CD4-positive, alpha-beta T cell treated with Interleukin-15 for 4 hours (primary cell): ENCODE measurements at places on chromosomes 2 and 18.

GRCh38 chr2:239543702-239544101 lies 142.9 kb upstream of the HDAC4 start:
- no peak for DNase-seq

GRCh38 chr2:57698935-57699449 lies 347.6 kb upstream of the VRK2 start:
- DNase-seq = no peak

GRCh38 chr2:10650761-10651160 lies 39.0 kb downstream of the NOL10 start:
- DNase-seq = no peak

DNA sequence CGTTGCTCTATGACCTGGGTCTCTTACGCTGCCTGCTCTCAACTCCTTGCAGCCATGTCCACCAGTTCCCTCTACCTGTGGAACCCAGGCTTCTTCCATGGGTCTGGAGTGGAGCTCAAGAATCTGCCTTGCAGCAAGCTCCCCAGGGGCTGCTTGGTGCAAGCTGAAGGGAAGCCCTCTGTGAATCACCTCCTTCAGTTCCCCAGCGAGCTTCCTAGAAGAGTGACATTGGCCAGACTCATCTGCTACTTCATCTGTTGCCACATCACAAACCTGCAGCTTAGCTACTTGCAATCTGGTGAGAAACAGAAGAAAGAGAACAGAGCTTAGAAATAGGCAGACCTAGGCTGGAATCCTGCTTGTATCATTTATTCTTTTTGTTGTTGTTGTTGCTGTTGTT lies 9.8 kb upstream of the EFR3B start:
- DNase-seq = no peak

DNA sequence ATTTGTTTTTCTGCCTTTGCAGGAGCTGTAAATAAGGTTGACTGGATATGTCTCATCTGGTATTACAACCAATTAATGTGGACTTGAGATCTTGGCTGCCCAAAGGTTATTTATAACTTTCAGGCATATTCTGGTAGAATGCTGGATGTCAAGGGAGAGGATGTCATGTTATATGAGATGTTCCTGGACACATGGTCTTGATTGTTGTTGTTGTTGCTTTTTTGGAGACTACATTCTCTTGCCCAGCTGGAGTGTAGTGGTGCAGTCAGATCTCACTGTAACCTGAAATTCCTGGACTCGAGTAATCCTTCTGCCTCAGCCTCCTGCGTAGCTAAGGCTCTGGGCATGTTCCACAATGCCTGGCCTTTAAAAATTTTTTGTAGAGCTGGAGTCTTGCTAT lies 83.3 kb downstream of the LCLAT1 start:
- no peak for DNase-seq

DNA sequence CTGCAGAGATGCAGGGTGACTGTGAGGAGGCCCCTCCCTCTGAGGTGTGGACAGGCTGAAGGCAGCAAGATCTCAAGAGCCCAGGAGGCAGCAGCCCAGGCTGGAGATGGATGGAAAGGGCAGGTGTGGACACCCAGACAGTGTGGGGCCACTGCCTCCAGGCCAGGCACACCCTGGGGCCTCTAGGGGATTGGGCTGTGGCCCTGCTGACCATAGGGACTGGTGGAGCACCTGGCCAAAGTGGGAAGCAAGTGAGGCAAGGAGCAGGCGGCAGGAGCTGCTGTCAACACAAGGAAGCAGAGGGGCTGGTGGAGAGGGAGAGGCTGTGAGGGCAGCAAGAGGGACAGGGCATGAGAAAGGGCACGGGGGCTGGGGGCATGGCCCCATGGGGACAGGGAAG lies 10.8 kb downstream of the SNED1 start:
- DNase-seq = no peak

- DNase-seq = no peak
Measured at GRCh38 chr2:39712953-39713352, 47.2 kb downstream of the TMEM178A start.

DNA sequence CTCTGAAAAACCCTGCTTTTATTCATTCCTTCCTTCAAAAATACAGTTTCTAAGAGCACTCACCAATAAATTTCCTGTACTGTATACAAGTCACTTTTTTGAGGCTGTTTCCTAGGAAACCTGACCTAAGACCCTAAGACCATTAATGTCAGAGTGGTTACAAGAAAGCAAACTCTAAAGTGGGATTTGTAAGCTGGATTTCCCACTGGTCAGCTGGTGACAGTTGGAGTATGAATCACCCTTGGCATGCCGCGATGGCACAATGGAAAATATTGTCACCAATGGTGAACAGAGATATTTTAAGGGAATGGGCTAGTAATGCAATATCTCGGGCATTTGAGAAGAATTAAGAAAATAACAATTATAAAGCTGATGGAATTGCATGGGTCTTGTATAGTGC lies 101.9 kb downstream of the COL3A1 start:
- DNase-seq = no peak

DNA sequence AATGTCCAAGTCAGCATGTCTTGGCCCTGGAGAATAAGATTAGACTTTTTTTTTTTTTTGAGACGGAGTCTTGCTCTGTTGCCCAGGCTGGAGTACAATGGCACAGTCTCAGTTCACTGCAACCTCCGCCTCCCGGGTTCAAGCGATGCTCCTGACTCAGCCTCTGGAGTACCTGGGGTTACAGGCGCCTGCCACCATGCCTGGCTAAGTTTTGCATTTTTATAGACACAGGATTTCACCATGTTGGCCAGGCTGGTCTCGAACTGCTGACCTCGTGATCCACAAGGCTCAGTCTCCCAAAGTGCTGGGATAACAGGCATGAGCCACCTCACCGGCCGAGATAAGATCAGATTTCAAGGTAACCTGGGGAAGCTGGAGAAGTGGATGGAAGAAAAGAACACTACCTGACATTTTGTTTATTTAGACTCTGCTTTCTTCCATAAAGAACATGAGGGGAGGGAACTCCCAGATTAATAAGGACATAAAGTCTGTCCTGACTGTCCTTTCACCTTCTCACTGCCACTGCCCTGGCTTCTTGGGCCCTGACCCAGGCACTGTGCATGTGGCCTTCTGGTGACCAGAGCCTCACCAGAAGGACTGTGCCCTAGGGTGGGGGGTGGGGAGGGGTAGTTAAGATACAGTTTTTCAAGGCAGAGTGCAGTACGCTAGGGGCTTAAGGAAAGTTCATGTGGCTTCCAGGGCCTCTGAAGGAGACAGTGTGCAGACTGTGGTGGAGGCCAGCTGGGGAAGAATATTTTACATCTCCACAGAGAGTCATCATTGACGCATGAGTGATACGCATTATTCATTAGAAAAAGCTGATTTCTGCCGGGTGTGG lies 4.8 kb upstream of the IMPA2 start:
- DNase-seq = no peak

DNA sequence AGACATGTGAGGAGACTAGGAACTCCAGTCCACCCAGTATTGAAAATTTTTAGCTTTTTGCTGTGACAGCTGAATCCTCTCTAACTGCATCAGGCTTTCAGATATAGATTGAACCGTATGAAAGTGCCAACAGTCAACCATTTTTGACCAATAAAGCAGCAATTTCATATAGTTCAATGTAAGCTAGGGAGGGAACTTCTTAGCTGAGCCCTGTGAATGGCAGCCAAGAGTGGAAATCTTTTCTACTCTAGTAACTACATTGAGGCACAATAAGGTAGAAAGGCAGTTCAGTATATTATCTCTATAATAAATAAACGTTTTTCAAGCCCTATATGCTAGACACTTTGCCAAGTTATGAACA lies 96.3 kb upstream of the TANK start:
- no peak for DNase-seq

DNA sequence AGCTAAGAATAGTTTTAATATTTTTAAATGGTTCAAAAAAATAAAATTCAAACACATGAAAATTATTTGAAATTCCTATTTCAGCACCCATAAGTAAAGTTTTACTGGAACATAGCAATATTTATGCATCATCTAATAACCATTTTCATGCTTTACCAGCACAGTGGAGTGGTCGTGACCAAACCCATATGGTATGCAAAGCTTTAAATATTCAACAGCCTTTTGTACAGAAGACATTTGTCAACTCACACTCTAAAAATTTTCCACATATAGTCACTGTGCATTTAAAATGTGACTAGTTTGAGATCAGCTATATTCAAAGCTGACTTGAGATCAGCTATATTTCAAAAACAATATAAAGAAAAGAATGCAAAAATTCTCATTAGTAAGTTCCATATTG lies 46.2 kb downstream of the PUM2 start:
- DNase-seq = no peak

DNA sequence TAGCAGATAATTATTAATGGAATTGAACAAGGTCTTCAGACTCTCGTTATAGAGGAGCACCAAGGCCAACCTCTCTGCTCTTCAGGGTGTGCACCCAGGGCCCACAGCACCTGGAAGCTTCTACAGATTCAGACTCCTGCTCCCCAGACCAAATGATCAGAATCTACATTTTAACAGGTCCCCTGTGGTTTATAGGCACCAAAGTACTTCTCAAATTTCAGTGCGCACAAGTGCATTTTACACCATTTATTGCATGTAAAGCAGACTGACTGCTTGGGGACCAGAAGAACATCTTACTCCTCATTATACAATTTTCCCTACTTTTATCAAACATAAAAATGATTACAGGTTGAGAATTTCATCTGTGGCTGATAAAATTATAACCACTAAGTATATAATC lies 163.9 kb downstream of the COL4A4 start:
- no peak for DNase-seq

GRCh38 chr18:10059610-10060468 lies 146.0 kb downstream of the VAPA start:
- DNase-seq = no peak

- DNase-seq = no peak
Measured at GRCh38 chr18:59140302-59140885, 710 bp downstream of the SEC11C start.

DNA sequence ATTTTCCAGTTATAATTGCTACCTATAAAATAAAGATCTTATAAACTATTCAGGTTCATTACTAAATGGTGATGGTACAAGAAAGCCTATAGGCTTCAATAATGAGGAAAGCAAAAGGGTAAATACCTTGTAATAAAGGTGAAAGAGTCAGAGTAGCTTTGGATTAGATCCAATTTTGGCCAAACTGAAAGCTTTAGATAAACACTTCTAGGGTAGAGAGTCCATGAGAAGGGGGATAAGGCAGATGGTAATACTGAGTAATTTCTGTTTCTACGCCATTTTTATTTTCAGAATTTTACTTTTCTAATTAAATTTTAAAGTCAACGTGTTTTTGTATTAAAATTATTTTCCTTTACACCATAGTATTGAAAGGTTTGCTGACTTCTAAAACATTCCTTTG lies 9.4 kb downstream of the CASP8 start:
- no peak for DNase-seq

DNA sequence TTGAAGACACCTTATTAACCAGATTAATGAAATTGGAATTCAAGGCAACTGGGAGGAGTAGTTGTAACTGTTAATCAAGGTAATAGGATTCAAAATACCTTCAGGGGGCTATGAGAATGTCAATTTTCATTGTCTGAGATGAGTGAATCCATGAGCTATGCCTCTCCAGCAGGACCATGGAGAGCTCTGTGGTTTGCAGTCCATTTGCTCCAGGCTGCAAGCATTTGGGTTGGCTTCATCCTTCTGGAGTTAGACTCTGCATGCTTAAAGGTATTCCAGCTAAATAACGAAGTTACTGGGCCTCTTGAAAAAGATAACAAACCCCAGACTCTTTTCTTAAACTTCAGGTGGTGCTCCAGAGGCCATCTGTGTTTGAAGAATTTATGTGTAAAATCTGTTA lies 207.1 kb upstream of the SLC8A1 start:
- no peak for DNase-seq

DNA sequence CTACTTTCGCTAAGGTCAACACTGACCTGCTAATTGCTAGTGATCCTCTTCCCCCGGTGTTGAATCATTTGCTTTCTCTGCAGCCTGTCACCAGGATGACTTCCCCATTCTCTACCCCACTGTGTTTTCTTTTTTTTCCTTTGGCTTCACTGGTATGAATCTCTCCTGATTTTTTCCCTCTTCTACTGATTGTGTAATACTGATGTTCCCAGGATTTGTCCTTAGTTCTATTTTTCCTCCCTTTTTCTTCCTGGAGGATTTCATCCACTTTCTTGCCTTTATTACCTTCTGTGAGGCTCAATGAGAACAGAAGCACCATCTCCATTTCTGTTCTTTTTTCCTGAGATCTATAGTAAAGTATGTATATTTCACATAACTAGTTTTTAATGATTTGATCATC lies 14.1 kb upstream of the MSH2 start:
- no peak for DNase-seq

DNA sequence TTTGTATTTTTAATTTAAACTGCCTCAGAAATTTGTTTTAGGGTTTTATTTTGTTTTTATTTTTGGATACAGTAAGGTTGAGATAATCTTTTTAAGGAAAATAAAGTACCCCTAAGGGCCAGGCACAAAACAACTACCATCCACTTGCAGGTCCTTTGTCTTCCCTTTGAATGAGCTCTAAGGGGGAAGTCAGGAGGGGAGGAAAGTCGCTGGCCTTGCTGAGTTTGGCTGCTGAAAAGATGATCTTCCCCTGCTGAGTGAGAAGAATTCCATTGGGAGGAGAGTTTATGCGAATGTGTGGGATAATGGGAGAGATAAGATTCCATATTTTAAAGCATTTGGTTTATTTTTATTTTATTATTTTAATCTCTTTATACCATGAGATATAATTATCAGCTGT lies 100.7 kb downstream of the ARHGAP15 start:
- no peak for DNase-seq

DNA sequence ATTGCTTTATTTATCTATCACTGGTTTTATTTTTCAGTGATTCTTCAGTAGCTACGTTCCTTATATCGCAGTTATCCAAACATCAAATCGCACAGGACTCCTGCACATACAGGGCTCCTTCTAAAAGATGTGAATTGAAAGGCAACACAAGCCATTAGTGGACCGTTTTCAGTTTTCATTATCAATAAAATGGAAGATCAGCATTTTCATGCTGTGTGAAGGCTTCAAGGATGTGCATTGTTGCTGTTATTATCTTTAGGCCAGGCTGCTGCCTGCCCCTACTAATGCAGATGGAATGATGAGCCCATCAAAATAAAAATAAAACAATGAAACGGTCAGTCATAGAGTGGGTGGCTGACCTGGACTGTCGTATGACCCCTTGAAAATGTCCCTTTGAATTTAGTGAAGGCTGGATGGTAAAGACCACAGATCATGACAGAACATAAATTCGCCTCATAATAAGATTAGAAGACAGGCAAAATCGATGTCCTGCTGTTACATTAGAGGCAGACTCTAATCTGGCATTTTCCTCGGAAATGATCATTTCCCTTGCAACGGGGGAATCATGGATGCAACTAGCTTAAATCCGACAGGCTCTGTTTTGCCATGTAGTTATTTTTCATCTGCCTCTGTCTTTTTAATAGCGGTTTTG lies 32.9 kb downstream of the ITGB6 start:
- DNase-seq = no peak

GRCh38 chr18:63683152-63683551 lies 19.6 kb upstream of the SERPINB11 start:
- no peak for DNase-seq

- no peak for DNase-seq
Measured at GRCh38 chr18:56119681-56120080, 518.7 kb downstream of the TXNL1 start.

GRCh38 chr2:233756429-233757081 lies 3.5 kb upstream of the UGT1A1 start:
- no peak for DNase-seq

GRCh38 chr2:136764452-136765255 lies 691 bp upstream of the THSD7B start:
- no peak for DNase-seq

GRCh38 chr18:68449292-68449691 lies 265.6 kb downstream of the TMX3 start:
- no peak for DNase-seq
